ENCODE measurements at places on chromosomes 1 and 21.

GRCh38 chr1:221292652-221293051, 413.4 kb downstream of the HLX start:
- no peak for DNase-seq

GRCh38 chr1:110098222-110099026, 13.8 kb upstream of the UBL4B start:
- no peak for DNase-seq

GRCh38 chr1:29055160-29055559, 68.5 kb downstream of the TMEM200B start:
- no peak for DNase-seq

- DNase-seq = no peak
These were observed 42.0 kb downstream of the UBIAD1 start for GRCh38 chr1:11314959-11315358.

DNA sequence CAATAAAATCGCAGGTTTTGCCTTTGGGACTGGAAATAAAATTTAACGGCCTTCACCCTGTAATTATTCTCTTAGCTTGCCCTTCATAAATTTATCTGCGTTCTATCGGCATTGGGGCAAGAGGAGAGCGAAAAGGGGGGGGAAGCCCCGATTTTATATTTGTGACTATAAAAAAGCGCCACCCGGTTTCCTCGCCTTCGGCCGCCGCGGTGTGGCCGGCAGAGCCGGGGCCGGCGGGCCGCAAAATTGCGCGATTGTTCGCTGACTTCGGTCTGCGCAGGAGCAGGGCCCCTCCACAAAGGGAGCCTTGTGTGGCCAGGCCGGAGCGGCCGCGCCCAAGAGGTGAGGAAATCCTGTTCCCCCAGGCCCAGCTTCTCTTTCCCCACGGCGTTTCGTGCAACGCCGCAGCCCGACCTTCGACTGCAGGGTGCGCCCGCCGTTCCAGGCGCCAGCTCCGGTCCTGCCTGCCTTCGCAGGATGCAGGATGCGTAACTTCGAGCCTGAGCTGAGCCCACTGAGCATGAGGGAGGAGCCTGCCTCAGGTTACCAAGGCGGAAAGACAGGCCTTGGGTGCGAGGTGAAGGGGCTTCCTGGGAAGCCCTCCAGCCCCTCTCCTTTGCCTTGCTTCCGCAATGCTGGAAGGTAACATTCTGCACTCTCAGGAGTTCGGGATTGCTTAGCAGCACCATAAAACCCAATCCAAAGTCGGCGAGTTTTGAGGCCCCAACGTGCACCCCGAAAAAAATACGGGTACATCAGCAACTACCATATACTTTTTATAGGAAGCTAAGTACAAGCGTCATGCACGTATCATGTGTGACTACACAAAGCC, 4.9 kb upstream of the TBX15 start:
- DNase-seq = no peak

- DNase-seq = no peak
These were observed 792 bp downstream of the SNX7 start for GRCh38 chr1:98662356-98662670.

DNA sequence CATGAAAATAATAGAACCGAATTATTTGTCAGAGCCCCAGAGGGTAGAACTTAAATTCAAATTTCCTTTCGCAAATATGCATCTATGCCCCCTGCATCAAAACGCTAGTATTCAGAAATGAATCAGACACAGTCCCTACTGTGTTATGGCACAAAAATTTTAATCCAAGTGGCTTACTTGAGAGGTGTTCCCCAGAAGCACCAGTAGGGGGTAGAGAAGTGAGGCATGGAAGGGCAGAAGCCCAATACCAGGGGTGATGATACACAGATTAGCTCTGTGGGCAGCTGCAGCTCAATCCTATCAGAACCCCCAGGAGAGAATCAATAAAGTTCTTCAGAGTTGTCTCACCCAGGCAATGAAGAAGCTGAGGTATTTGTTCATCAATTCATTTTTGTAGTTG, 342.2 kb downstream of the OMA1 start:
- DNase-seq = no peak

GRCh38 chr1:39497585-39497984, 6.1 kb downstream of the BMP8A start:
- no peak for DNase-seq
